NCI-H187 (cell line): ENCODE measurements at places on chromosomes 1 and 21.

DNA sequence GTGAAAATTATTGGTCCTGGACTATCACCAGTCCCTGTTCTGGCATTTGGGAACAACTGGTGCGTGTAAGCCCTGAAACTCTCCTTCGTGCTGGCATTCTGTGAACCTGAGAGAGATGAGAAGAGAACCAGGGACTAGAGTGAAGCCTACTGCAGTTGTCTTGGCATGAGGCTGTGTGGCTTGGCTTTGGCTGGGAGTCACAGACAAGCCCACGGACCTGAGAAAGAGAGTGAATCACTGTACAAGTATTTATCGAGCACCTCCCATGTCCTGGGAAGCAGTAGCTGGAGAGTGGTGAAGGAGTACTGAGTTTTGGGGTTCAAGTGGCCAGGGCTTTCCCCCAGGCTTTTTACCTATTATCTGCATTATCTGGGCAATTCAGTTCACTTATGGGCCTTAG, 63.3 kb downstream of the FGGY start:
- DNase-seq: no peak

DNA sequence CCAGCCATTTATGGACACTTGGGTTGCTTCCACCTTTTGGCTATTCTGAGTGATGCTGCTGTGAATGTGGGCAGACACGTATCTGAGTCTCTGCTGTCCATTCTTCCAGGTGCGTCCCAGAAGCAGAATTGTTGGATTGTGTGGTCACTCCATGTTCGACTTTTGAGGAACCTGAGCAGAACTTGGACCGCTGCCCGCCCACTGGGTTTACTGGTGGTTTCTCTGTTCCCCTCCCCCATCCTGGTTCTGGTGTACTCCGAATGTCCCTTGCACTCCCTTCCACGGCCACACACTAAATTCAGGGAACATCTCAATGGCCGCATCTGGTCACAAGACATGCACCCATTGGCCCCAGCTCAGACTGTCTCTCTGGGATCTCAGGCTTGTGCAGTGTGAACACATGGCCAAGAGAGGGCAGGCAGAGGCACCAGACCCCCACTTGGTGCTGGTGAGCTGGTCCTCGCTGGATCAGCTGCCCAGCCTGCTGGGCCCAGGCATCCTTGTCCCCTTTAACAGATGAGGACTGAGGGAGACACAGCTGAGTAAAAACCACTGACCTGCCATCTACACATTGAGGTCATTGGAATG, 565.1 kb downstream of the NPHP4 start:
- DNase-seq: no peak

DNA sequence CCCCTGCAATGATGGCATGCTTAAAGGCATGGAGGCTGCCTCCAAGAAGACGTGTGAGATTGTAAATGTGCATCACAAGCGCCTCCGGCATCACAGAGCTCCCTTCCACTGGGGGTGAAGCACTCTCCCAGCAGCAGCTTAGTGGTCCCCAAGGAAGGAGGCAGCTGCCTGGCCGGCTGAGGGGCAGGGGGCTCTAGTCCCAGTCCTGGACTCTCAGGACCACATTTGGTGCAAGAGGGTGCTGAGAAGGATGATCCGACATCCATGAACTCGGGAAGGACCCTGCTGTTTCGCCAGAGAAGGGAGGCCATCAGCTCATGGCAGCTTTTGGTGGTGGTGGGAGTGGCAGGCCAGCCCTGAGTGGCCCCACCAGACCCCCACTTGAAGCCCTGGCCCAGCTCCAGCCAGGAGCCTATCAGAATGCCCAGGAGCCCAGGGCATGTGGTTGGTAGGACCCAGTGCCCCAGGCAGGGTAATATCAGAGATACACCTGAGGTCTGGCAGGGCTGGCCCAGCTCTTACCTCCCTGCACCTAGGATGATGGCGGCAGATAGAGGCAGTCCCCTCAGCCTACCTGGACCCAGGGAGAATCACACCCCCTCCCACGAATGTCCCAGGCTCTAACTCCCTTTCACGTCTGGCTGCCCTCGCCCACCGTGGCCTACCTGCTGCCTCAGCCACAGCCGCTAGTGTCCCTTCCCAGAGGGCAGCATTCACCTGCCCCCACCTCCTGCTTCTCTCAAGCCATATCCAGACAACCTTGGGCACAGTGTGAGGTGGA, 2.4 kb upstream of the WNT9A start:
- no peak for DNase-seq

GRCh38 chr1:9441451-9442133, 97.7 kb upstream of the SLC25A33 start:
- no peak for DNase-seq

GRCh38 chr21:46304955-46305354, 18.7 kb downstream of the C21orf58 start:
- no peak for DNase-seq

DNA sequence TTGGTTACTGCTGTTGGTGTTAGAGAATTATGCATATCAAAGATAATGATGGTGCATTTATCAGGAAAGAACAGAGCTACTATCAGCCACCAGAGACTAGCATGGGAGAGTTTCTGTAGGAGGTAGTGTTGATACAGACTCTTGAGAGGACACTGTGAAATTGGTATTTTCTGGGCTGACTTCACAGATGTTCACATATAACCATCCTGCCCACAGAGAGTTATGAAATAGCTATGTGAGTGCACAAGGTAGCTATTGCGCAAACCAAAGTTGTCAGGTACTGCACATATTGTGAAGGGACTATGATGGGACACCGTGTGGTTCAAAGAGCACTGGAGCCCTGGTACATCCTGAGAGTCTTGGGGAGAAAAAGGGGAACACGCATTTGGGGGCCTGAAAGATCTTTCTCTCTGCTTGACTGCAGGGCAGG, 1.4 kb upstream of the TLCD4 start:
- no peak for DNase-seq

- DNase-seq: no peak
Observed at GRCh38 chr1:116380499-116381242, 7.6 kb downstream of the ATP1A1 start.

DNA sequence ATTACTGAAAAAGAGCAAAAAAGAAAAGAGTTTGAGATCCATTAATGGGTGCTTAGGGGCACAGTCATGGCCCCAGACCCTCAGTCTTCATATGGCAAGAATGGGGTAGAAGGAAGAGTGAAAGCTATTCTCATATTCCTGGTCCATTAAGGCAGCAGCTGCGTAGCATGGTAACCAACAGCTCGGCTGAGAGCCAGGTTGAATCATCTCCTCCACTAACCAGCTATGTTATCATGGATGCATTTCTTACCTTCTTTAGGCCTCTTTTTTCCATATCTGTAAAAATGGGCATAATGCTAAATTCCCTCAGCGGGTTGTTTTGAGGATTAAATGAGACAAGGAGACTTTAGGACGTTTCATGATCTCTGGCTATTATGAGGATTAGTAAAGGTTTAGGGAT, 15.0 kb upstream of the SARS1 start:
- DNase-seq: no peak

GRCh38 chr1:11770011-11770410, 8.0 kb downstream of the C1orf167 start:
- no peak for DNase-seq

DNA sequence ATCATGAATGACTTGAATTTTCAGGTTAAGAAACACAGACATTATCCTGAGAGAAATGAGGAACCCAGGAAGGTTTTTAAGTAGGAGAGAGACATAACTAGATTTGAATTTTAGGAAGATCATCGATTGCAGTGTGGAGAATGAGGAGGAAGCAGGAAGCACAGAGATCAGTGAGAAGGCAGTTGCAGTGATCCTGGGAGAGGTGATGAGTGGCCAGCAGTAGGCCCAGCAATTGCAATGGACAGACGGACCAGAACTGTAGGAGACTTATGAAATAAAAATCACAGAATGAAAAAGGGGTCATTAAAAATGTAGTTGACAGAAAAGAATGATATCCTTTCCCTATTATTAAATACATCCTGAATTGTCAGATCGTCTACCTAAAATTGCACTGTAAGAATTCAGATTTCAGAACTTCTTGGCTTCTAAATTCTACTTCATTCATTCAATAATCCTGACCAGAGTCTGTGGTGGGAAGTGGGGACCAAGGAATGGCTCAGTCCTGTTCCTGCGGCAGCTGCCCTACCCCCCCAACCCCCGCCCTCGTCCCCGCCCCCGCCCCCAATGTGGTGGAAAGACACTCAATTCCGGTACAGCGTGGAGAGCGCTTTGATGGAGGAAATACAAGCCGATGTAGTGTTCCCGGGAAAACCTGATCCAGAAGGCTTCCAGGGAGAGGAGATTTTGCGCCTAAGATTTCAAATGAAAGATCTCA, 35.1 kb downstream of the SLC2A1 start:
- no peak for DNase-seq

DNA sequence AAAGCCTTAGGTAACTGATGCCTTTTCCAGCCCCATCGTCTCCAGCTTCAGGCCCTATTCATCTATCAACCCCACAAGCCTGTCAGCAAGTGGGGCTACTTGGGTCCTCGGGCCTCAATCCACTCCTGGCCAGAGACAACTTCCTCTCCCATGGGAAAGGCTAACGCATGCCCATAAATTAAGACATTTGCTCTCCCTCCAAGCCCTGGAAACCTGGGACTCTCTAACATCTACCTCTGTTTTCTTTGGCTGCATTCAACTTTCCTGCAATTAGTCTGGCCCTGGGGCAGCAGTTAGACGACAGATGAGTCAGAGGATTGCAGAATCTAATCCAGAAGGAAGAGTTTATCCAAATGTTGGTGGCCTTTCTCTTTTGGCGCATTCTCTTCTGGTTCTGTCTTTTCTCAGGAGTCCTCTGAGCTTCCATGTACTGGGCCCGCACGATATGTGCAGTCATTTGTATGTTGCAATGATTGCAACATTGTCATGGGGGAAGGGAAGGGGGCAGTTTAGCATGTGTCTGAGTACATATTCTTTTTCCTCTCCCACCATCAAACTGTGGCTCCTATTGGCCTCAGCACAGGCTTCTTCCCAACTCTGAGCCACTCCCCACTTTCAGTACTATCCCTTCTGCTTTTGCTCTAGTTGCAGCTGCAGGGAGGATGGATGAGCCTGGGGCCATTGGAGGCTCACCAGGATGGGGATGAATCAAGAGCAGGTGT, 54.4 kb downstream of the NAV1 start:
- DNase-seq: no peak

DNA sequence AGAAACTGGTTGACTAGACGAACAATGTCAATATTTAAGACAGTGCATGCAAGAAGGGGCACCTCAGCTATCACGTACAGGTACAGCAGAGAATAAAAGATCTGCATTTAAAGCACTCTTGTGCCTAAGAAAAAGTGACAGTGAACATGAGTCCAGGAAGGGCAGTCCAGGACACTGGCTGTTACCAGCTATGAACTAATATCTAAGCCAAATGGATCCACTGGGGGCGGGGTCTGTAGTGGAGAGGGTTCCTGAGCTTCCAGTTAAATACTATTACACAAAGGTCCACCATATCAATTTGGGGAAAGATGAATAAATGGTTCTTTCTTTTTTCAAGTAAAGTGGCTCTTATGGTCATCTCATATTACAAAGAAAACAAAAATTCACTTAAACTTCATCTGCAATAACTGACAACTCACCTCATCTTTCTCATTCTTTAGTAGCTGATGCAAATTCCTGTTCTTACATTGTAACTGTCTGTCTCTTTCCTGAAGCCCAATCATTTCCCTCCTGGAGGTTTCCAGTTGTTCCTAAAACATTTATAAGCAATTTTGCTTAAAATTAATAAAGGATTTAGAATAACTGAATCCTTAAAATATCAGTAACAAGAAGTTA, 24.5 kb downstream of the SSX2IP start:
- DNase-seq: no peak
